ENCODE measurements at places on chromosomes 11 and 22.
A peak's percentile ranks its signal among the peaks of the same experiment; 100 is the strongest.

- H3K36me3 ChIP-seq: no peaks in the 10 kb centered on the region
- no peak overlapping the region for H3K27ac ChIP-seq
- DNase-seq: peak; percentile 37
- no peaks in the 10 kb centered on the region for H3K27me3 ChIP-seq
Measured at GRCh38 chr11:13223112-13223511, 54.5 kb upstream of the BMAL1 start.

- no peak for DNase-seq
- H3K27me3 ChIP-seq: no peaks in the 10 kb centered on the region
- H3K36me3 ChIP-seq: no peaks in the 10 kb centered on the region
- H3K4me3 ChIP-seq: no peak overlapping the region
Measured at GRCh38 chr11:28735511-28735910, 627.3 kb downstream of the METTL15 start.

GRCh38 chr11:102546923-102547471, 16.4 kb upstream of the MMP7 start:
- no peak overlapping the region for H3K27ac ChIP-seq
- DNase-seq: no peak
- no peaks in the 10 kb centered on the region for H3K27me3 ChIP-seq
- no peaks in the 10 kb centered on the region for H3K4me1 ChIP-seq
- no peak overlapping the region for H3K4me3 ChIP-seq

DNA sequence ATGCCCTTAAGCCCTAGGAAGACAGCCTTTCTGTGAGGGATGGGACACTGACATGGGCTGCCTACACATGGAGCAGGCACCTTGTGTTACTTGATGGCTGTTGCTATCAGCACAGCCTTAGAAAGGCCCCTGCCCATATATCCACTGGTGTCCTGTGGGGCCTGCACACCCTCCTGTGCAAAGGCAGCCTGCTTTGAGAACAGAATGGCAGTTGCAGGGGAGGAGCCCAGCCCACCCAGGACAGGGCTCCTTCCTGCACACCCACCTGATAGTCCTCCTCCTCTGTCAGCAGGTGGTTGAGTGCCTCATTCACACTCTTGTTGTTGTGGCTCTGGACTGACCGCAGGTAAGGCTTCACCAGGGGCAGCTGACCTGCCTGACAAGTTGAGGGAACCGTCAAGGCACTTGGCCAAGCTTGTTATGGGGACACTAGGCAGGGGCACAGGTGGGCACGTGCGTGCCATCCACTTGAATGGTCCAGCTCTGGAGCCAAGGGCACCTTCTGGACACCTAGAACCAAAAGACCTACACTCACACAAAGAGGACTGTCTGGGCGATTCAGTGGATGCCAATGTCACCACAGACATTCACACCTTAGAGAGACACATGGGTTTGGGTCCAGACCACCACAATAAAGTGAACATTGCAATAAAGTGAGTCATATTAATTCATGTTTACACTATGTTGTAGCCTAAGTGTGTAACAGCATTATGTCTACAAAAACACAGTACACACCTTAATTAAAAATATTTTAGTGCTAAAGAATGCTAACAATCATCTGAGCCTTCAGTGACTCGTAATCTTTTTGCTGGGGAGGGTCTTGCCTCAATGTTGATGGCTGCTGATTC, 9.4 kb upstream of the SLC25A1 start:
- DNase-seq: no peak
- no peaks in the 10 kb centered on the region for H3K36me3 ChIP-seq
- no peaks in the 10 kb centered on the region for H3K27me3 ChIP-seq
- H3K4me1 ChIP-seq: no peaks in the 10 kb centered on the region
- H3K4me3 ChIP-seq: no peak overlapping the region

GRCh38 chr22:40010746-40011145, 16.0 kb downstream of the FAM83F start:
- no peak overlapping the region for H3K27ac ChIP-seq
- H3K4me3 ChIP-seq: no peak overlapping the region
- DNase-seq: no peak

GRCh38 chr11:72665911-72666472, 8.2 kb downstream of the PDE2A start:
- no peaks in the 10 kb centered on the region for H3K36me3 ChIP-seq
- H3K4me3 ChIP-seq: no peak overlapping the region
- no peak overlapping the region for H3K27ac ChIP-seq
- H3K4me1 ChIP-seq: no peaks in the 10 kb centered on the region
- no peak for DNase-seq

- no peaks in the 10 kb centered on the region for H3K36me3 ChIP-seq
- no peaks in the 10 kb centered on the region for H3K4me1 ChIP-seq
- no peaks in the 10 kb centered on the region for H3K27me3 ChIP-seq
- no peak overlapping the region for H3K27ac ChIP-seq
- H3K4me3 ChIP-seq: no peak overlapping the region
Measured at GRCh38 chr11:79273781-79274180, 167.0 kb downstream of the TENM4 start.

- no peak overlapping the region for H3K27ac ChIP-seq
- no peaks in the 10 kb centered on the region for H3K36me3 ChIP-seq
- no peak overlapping the region for H3K4me3 ChIP-seq
- no peaks in the 10 kb centered on the region for H3K4me1 ChIP-seq
Measured at GRCh38 chr11:113334183-113334582, 19.8 kb downstream of the TTC12 start.

GRCh38 chr22:32123657-32124056, 35.4 kb downstream of the C22orf42 start:
- H3K4me1 ChIP-seq: no peaks in the 10 kb centered on the region
- DNase-seq: peak; percentile 7
- H3K4me3 ChIP-seq: no peak overlapping the region
- H3K27ac ChIP-seq: no peak overlapping the region

DNA sequence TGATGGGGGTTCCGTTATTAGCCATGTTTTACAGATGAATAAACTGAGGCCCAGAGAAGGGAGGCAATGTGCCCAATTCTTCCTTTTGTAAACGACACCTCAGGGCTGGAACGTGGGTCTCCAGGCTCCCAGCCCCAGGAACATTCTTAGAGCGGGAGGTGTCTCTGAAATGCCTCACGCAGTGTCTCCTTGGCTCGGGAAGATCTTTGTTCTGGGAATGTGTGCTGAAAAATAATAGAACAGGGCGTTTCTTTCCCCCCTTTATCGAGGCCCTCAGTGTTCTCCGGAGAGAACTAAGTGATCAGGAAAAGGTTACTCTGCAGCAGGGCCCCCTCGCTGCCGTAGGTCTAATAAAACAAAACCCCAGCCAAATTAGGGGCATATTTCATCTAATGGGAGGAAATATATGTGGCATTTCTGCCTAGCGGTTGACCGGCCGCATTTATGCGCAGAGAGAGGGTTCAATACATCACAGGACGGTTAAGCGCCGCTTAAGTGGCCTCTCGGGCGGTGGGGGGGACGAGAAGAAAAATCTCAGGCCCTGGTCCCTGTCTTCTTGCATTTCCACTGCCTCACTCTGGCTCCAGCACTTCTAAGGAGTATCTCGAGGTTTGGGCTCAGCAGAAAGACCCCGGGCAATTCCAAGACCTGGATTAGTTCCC, 564.3 kb downstream of the MN1 start:
- H3K4me3 ChIP-seq: no peak overlapping the region
- no peaks in the 10 kb centered on the region for H3K4me1 ChIP-seq
- no peak for DNase-seq
- no peaks in the 10 kb centered on the region for H3K36me3 ChIP-seq
- no peaks in the 10 kb centered on the region for H3K27me3 ChIP-seq

GRCh38 chr11:15716550-15716949, 601.8 kb downstream of the INSC start:
- H3K27me3 ChIP-seq: no peaks in the 10 kb centered on the region
- no peak overlapping the region for H3K27ac ChIP-seq
- 0 out of 2 replicates have a peak, but pooled peaks cover 3% of the 10 kb centered on the region for H3K4me1 ChIP-seq
- H3K4me3 ChIP-seq: no peak overlapping the region
- no peak for DNase-seq

GRCh38 chr11:72602250-72602904, 71.8 kb downstream of the PDE2A start:
- no peak overlapping the region for H3K27ac ChIP-seq
- no peak for DNase-seq
- H3K4me1 ChIP-seq: peaks cover 2% of the 10 kb centered on the region
- no peaks in the 10 kb centered on the region for H3K36me3 ChIP-seq

GRCh38 chr22:38257181-38257580, 15.6 kb downstream of the TMEM184B start:
- no peaks in the 10 kb centered on the region for H3K4me1 ChIP-seq
- no peaks in the 10 kb centered on the region for H3K36me3 ChIP-seq
- H3K4me3 ChIP-seq: no peak overlapping the region
- no peak overlapping the region for H3K27ac ChIP-seq
- no peaks in the 10 kb centered on the region for H3K27me3 ChIP-seq
- no peak for DNase-seq

DNA sequence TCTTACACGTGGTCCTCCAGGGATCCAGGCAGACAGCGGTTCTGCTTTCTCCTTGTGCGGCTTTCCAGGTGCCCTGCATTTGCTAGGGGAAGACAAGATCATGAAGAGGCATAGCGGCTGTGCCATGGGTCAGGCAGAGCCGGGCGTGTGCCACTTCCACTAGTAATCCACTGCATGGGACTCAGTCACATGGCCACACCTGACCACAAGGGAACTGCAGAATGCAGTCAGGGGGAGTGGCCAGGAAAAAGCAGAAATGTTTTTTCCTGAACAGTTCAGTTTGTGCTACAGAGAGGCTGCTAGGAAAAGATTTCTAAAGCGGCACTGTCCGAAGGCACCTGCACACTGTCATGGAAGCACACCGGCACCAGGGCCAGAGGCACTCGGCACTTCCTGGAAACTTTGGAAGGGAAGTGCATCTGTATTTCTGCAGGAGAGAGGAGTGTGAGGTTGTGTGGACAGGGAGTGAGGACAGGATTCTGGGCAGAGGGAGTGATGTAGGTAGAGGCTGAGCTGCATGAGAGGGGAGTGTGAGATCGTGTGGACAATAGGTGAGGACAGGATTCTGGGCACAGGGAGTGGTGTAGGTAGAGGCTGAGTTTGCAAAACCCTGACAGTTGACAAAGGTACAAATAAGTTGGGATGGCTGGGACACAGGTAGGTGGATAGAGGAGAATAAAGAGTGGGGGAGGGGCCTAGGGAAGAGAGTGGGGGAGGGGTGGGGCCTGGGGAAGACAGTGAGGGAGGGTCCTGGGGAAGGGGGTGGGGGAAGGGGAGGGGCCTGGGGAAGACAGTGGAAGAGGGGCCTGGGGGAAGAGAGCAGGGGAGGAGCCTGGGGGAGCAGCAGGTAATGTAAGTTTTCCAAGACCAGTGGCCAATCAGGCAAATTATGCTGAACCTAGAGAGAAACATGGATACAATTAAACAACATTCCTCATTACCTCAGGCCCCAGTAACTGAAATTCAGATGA, 1436.3 kb downstream of the TBC1D22A start:
- H3K4me3 ChIP-seq: no peak overlapping the region
- H3K4me1 ChIP-seq: no peaks in the 10 kb centered on the region
- no peak for DNase-seq
- H3K36me3 ChIP-seq: no peaks in the 10 kb centered on the region

DNA sequence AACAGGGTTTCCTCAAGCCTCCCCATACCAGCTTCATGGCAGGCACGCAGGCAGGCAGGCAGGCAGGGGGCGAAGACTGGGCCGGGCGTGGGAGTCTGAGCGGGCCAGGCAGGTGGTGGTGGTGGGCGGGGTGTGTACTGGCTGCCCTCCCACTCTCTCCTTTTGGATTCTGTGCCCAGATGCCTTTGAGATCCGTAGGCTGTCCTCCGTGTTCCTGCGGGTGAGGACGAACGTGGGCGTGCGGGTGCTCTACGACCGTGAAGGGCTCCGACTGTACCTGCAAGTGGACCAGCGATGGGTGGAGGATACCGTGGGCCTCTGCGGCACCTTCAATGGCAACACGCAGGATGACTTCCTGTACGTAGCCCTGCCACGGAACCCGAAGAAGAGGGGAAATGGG, 23.0 kb downstream of the OTOG start:
- H3K27me3 ChIP-seq: no peaks in the 10 kb centered on the region
- no peaks in the 10 kb centered on the region for H3K36me3 ChIP-seq
- peak; percentile 43 for DNase-seq
- H3K4me1 ChIP-seq: no peaks in the 10 kb centered on the region
- H3K4me3 ChIP-seq: no peak overlapping the region
- H3K27ac ChIP-seq: no peak overlapping the region

DNA sequence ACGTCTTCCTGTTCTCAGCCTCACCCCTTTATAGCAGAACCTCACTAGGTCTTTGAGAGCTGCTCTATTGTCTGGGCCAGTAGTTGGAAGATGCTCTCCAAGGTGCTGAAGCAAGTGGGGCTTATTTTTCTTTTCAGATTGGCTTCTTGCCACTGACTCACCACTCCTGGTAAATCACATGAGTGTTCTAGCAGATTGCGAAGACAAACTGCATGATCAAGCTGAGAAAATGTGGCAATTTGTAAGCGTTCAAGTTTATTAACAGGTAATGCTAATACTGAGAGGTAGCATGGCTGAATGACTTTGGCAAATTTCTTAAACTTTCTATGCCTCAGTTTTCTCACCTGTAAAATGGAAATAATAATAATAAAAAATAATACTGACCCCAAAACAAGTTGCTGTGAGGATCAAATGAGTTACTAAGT, 59.2 kb downstream of the CACNG2 start:
- no peak overlapping the region for H3K4me3 ChIP-seq
- H3K4me1 ChIP-seq: no peaks in the 10 kb centered on the region
- no peaks in the 10 kb centered on the region for H3K36me3 ChIP-seq
- H3K27me3 ChIP-seq: peaks cover 3% of the 10 kb centered on the region

- DNase-seq: no peak
- no peak overlapping the region for H3K27ac ChIP-seq
- H3K27me3 ChIP-seq: peaks cover 5% of the 10 kb centered on the region
- H3K4me1 ChIP-seq: 0 out of 2 replicates have a peak, but pooled peaks cover 4% of the 10 kb centered on the region
Measured at GRCh38 chr11:107583629-107584195, 7.2 kb upstream of the ELMOD1 start.

DNA sequence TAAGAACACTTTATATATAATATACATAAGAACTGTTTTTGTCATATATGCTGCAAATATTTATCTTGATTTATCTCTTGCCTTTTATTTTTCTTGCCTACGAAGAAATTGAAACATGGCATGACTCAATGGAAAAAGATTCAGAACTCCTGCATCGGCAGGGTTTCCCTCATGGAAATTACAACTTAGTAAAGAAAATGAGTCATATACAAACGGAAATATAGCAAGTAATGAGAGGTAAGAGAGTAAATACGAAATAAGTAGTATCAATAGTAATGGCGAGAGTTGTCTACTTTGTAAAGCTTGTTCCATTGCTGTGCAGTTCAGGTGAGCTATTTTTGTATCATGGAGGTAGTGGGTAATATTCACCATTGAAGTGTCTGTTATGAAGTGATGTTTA, 350.4 kb downstream of the DDX10 start:
- H3K4me3 ChIP-seq: no peak overlapping the region
- no peak overlapping the region for H3K27ac ChIP-seq
- no peaks in the 10 kb centered on the region for H3K36me3 ChIP-seq
- no peaks in the 10 kb centered on the region for H3K27me3 ChIP-seq

GRCh38 chr11:118921929-118922744, 3.6 kb downstream of the BCL9L start:
- H3K36me3 ChIP-seq: no peaks in the 10 kb centered on the region
- H3K27ac ChIP-seq: peak overlapping the region; percentile 62
- no peaks in the 10 kb centered on the region for H3K27me3 ChIP-seq
- DNase-seq: peak; percentile 73

DNA sequence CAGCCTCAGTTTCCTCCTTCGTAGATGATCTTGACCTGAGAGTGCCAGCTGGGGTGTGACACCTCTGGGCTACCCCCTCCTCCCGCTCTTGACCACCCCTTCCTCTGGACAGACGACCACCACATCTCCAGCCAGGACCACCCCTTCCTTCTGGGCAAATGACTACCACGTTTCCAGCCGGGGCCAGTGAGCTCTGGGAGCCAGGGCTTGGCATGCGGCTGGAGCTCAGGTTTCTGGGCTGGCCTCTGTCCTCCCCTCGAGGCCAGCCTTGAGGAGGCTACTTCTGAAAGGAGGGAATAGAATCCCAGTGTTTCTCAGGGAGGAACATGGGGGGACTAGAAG, 120.9 kb downstream of the KCNQ1OT1 start:
- peaks cover 35% of the 10 kb centered on the region for H3K27me3 ChIP-seq
- no peak overlapping the region for H3K27ac ChIP-seq
- no peak overlapping the region for H3K4me3 ChIP-seq
- no peaks in the 10 kb centered on the region for H3K36me3 ChIP-seq

Measured in H1 (cell line).